CD4-positive, alpha-beta T cell treated with Interleukin-2 at 100 ng/mL for 4 hours (primary cell): ENCODE measurements at places on chromosomes 6 and 20.

GRCh38 chr6:141467881-141468280 is 664.8 kb upstream of the GJE1 start:
- no peak for DNase-seq

DNA sequence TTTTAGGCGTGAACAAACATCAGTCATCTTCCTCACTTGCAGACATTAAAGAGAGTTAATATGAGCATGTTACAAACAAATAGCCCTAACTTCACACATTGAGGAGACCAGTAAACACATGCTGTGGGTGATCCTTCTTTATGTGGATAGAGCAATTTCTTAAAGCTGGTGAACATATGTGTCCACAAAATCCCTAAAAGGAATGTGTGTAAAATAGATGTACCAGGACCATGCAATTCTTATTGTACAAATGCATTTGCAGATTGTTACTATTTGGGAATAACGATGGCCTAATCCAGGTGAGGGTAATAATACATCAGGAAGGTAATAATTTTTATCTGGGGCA is 228.9 kb downstream of the ALDH8A1 start:
- DNase-seq = no peak

DNA sequence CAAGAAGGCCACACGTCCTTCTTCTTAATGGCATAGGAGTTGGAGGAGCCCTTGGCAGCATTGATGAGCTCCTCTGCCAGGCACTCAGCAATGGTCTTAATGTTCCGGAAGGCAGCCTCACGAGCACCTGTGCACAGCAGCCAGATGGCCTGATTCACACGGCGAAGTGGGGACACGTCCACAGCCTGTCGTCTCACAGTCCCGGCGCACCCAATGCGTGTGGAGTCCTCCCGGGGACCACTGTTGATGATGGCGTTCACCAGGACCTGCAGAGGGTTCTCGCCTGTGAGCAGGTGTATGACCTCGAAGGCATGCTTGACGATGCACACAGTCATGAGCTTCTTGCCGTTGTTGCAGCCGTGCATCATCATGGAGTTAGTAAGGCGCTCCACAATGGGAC is 4.6 kb upstream of the TSPYL4 start:
- DNase-seq = no peak

- DNase-seq = no peak
Measured at GRCh38 chr6:43331891-43332290, 23.3 kb upstream of the CRIP3 start.

- no peak for DNase-seq
Measured at GRCh38 chr6:67683960-67684359, 951.1 kb upstream of the ADGRB3 start.

DNA sequence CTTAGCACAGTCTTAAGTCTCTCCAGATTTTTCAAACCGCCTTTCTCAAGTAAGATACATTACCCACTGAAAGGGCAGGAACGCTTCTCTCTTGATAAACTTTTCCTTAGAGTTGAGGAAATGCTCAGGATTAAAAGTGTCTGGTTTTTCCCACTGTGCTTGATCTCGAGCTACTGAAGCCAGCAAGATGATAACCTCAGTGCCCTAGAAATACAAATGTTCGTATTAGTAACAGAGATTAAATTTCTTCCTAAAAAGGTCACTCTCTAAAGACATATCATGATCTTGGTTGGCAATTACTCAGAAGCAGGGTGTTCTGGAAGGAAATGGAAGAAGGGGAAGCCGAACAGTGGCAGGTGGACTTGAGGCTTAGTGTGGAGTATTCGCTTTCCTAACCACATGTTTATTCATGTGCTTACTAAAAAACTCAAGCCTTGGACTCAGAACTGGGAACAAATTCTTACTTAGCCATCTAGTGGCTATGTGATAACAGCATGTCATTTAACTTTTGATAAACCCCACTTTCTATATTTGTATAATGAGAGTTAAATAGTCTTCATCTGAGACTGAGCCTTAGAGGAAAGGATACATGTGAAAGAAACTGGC is 20.1 kb downstream of the C6orf141 start:
- DNase-seq = no peak

DNA sequence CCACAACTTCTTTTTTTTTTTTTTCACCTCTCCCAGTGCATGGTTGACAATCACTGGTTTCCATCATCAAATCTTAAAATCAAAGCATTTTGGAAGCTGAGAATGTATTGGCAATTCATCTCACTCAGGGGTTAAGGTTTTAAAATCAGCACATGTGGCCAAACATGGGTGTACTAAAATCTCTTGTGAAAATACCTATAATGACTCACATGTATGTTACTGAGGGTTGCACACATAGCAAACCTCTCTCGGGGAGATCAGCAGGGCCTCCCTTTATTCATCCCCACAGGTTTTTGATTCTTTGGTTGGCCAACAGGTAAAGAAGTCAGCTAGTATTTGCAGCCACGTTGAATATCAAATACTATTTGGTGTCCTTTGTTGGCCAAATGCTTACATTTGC is 44.3 kb upstream of the OCSTAMP start:
- no peak for DNase-seq

GRCh38 chr20:39453890-39454289 is 491.7 kb downstream of the DHX35 start:
- no peak for DNase-seq

DNA sequence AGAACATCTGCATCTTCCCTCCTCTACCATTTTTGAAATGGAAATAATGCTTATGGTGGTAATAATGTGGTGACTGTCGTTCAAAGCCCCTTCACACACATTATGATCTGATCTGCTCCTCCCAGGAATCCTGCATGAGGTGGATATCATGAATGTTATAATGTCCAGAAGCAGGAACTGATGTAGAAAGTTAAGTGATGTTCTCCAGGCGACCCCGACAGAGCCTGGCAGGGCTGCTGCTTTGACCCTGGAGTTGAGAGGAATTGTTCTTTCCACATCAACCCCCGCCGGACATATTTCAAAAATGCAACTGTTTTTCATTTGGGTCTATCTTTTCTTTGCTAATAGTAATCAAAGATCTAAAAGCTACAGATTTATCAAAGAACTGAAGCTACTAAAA is 131.6 kb downstream of the GMPR start:
- DNase-seq = no peak

- DNase-seq = no peak
Measured at GRCh38 chr6:5142915-5143314, 57.8 kb downstream of the PPP1R3G start.

DNA sequence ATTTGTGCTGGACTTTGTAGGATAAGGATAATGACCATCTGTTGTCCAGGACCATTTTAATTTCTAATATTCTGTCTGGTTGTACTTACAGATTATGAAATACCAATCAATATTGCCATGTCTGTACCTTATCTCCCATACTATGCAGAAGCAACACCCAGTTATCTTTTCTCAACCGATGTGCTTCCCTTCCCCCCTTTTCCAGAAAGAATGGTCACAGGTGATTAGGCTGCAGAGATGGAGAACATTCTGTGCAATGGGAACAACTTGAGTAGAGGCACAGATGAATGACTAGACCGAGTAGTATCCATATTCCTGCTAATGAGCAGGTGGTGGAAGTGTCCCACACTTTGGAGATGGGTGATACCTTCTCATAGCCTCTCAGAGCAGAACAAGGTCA is 10.5 kb downstream of the RALY start:
- DNase-seq = no peak

DNA sequence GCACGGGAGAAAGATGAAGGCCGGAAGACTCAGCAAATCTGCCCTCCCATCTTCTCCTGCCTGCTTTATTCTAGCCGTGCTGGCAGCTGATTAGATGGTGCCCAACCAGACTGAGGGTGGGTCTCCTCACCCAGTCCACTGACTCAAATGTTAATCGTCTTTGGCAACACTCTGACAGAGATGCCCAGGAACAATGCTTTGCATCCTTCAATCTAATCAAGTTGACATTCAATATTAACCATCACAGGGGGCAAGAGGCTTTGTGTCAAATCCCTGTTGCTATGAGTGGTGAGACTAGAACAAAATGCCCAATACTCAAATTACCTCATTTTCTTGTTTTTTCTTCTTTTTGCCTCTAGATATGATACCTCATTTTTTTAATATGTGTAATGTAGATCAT is 27.4 kb upstream of the PLAGL1 start:
- DNase-seq = no peak

DNA sequence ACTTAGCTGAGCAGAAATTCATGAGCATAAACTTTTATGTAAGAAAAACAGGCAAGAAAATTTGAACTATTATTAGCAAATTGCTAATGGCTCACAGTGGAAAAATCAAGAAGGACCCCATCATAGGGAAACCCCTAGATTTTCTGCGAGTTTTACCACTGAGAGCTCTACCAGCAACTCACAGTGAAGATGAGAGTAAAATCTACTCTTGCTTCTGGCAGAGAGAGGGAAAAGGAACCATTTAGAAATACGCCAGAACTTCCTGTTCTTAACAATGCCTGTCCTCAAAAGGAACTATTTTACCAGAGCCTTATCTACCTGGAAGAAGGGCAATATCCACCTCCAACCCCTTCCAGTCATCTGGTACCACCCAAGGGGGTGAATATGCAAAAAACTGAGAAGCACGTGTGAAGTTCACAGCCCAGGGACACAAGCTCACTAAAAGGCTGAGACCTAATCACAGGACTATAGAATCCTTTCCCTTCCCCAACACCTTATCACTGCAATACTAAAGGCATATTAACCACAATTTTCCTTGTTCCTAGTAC is 34.4 kb upstream of the ASF1A start:
- no peak for DNase-seq

- no peak for DNase-seq
Measured at GRCh38 chr6:79137671-79138070, 59.6 kb upstream of the PHIP start.

GRCh38 chr6:26224940-26225847 is 138.0 kb downstream of the HFE start:
- no peak for DNase-seq

- DNase-seq = no peak
Measured at GRCh38 chr6:109655761-109656262, 35.2 kb downstream of the AK9 start.

GRCh38 chr20:61524951-61525666 is 273.0 kb downstream of the CDH4 start:
- no peak for DNase-seq

GRCh38 chr6:144181639-144182038 is 31.3 kb downstream of the STX11 start:
- no peak for DNase-seq

- no peak for DNase-seq
Measured at GRCh38 chr6:169985121-169986015, 233.9 kb downstream of the ERMARD start.

- DNase-seq = no peak
Measured at GRCh38 chr6:160259598-160259997, 977 bp upstream of the SLC22A2 start.

DNA sequence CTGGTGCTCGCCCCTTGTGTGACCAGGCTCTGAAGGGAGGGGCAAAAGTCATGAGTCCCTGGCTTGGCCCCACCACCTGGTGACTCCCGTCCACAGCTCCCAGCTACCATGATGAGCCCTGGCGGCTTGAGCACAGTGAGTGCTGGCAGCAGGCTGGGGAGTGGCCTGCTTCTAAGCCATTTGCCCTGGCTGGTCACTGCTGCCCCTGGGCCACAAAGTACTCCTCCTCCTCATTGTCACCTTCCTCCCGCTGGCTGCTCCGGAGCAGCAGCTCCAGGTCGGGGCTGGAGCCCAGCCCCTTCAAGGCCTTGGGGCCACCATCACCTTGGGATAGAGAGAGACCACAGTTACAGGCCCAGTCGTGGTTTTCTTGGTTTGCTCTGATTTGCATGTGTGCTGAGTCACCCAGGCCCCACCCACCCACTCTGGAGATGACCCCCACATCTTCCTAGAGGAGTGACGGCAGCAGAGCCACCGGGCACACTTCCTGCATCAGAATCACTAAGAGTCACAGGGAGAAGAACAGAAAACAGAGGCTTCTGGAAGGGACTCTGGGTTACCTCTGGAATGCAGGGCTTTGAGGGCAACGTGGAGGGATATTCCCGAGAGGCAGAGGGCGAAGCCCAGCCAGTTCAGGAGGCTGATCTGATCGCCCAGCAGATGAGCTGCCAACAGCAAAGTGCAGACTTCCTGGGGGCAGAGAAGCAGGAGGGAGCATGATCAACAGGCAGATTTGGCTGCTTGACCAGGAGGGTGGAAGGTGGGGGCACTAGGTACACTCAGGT is 42.1 kb upstream of the CDH22 start:
- no peak for DNase-seq

DNA sequence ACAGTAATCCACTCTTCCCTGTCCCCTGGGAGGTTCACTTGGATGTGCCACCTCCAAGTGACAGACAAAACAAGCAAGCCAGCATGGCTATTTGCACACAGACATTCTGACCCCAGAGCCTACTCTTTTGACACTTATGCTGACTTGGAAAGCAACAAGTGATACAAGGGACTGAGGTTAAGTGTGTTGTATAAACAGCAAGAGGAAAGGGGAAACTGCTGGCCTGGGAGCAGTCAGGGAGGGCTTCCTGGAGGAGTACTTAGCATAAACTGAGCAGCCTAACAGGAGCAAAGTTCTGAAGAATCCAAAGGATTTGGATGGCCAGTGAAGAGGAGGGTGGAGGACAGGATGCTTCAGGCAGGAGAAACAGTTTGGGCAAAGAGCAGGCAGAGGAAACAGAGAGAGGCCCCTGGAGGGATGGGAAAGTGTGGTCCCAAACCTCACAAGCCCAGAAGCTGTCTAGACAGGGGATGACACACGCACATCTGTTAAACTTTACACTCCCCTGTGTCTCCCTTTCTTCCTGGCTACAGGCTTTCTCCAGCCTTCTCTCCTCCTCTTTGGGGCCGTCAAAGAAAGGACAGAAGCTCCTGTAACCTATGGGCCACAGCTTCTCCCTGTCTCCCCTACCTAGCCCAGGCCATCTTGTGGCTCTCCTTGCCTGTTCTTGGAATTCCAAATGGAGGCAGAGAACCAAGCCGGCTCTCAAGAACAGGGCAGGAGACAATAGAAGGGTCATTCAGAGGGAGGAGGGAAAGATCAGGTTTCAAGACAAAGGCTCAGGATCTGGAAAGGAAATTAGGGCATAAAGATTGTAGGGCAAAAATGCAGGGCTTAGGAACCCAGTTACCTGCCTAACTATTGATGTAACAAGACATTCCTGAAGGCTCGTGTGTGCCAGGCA is 19.3 kb downstream of the SULF2 start:
- no peak for DNase-seq

- DNase-seq = no peak
Measured at GRCh38 chr6:103819509-103819908, 1040.2 kb downstream of the HACE1 start.

- DNase-seq = no peak
Measured at GRCh38 chr20:20297752-20298151, 70.2 kb upstream of the INSM1 start.

DNA sequence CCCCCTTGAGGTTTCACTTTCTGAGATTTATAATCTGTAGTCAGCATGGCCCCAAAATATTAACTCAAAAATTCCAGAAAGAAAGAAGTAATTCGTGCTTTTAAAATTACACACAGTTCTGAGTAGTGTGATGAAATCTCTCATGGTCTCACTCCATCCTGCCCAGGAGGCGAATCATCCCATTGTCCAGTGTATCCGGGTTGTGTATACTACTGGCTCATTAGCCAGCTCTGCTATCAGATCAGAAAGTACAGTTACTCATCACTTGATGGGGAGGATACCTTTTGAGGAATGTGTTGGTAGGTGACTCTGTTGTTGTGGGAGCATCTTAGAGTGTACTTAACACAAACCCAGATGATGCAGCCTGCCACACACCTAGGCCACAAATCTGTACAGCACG is 65.2 kb downstream of the CDC5L start:
- DNase-seq = no peak
